ENCODE measurements at places on chromosomes 5 and 9.

GRCh38 chr5:124193371-124193789 is 553.1 kb downstream of the ZNF608 start:
- no peaks in the 10 kb centered on the region for H3K36me3 ChIP-seq
- H3K4me3 ChIP-seq: no peak overlapping the region
- no peak overlapping the region for H3K27ac ChIP-seq
- H3K4me1 ChIP-seq: peaks cover 7% of the 10 kb centered on the region

DNA sequence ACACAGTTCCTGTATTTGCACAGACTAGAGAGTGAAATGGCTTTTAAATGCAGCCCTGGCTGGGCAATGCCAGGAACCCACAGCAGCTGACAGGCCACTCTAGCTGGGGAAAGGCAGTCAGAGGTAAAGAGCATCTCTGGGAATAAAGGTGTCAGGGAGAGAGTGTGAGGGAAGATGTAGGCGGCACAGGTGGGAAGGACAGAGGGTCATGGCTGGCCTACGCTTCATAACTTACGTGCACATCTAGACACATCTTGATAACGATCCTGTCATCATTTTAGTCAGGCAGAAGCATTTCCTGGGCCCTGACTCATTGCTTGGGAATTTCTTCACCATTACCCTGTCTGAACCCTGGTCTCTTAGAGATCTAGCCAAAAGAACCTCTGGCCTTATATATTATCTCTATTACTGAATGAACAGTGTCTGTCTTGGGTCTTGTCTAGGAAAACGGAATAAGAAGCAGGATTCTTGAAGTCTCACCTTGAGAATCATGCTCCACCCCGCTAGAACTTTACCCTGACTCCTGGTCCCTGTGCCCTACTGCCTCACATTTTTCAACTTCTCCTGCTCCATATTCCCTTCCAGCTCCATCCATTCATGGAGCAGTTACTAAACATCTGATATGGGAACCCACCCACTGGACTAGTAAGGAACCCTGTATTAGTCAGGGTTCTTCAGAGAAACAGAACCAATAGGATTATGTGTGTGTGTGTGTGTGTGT is 106.4 kb upstream of the ELL2 start:
- no peak overlapping the region for H3K27ac ChIP-seq
- H3K36me3 ChIP-seq: no peaks in the 10 kb centered on the region
- no peak for DNase-seq
- no peaks in the 10 kb centered on the region for H3K27me3 ChIP-seq
- H3K4me3 ChIP-seq: no peak overlapping the region

DNA sequence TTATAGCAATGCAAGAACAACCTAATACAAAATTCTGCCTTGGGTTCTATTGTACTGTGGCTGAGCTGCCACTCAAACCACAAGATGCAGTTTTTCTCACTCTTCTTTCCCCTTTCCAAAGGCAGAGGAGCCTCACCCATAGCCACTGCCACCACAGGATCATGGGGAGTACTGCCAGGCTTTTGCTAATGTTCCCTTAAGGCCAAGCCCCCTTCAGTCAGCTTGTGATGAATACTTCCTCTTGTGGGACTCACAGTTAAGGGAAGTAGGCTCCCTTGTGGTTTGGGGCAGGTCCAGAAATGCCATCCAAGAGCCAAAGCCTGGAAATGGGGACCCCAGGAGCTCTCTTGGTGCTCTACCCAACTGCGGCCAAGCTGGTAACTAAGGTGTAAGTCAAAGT is 258.7 kb downstream of the SPATA31D1 start:
- DNase-seq: no peak
- H3K27ac ChIP-seq: no peak overlapping the region
- H3K4me3 ChIP-seq: no peak overlapping the region
- H3K27me3 ChIP-seq: no peaks in the 10 kb centered on the region

GRCh38 chr5:58986281-58986680 is 403.4 kb downstream of the RAB3C start:
- H3K4me3 ChIP-seq: no peak overlapping the region
- no peaks in the 10 kb centered on the region for H3K27me3 ChIP-seq
- no peak for DNase-seq
- peaks cover 14% of the 10 kb centered on the region for H3K36me3 ChIP-seq
- H3K4me1 ChIP-seq: no peaks in the 10 kb centered on the region

GRCh38 chr5:17001428-17001827 is 65.3 kb upstream of the MYO10 start:
- no peak overlapping the region for H3K4me3 ChIP-seq
- H3K36me3 ChIP-seq: no peaks in the 10 kb centered on the region
- no peak overlapping the region for H3K27ac ChIP-seq

DNA sequence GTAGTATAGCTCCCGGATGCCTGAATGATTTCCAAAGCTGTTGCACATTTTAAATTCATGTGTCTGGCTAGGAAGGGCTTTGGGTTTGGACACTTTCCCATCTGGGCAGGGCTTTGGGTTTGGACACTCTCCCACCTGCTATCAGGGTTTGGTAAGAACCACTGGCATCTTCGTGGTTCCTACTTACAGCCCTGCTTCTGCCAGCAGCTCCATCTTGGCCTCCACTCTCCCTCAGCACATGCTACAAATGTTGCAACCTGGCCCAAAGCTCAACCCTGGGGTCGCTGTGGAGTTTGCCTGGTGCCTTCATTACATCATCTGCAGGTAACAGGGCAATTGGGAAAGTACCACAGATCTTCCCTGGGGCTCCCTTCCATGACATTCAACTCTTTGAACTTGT is 3.5 kb downstream of the TMCO6 start:
- no peak for DNase-seq
- no peak overlapping the region for H3K4me3 ChIP-seq
- peaks cover 26% of the 10 kb centered on the region for H3K36me3 ChIP-seq
- H3K4me1 ChIP-seq: peaks cover 10% of the 10 kb centered on the region
- no peaks in the 10 kb centered on the region for H3K27me3 ChIP-seq
- no peak overlapping the region for H3K27ac ChIP-seq

DNA sequence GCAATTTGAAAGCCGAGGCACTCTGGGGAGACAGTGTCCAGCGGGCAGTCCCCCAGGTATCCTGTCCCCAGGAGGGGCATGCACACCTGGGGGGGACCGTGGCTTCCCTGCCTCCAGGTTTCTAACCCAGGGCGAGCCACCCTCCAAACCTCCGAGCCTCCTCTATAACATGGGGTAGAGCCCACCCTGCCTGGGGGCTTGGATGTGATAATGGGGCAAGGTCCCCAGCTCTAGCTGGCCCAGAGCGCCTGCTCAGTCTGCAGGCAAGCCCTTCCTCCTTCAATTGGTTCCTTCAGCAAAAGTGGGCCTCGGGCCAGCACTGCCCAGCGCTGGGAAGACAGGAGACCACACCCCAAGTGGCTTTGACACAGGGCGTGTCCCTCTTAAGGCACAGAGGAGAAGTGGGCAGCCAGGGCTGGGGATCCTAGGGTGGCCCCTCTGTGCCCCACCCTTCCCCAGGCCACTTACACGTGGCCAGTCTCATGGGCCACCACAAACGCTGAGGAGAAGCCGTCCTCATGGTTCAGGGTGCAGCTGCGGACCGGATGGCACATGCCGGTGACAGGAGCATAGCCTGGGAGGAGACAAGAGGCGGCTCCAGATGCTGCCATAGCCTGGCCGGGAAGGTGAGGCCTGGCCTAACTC is 94.3 kb downstream of the ZNF354C start:
- H3K27me3 ChIP-seq: no peaks in the 10 kb centered on the region
- no peaks in the 10 kb centered on the region for H3K36me3 ChIP-seq
- no peak overlapping the region for H3K4me3 ChIP-seq
- no peak for DNase-seq

GRCh38 chr5:135075621-135076020 is 41.6 kb upstream of the PITX1 start:
- H3K36me3 ChIP-seq: no peaks in the 10 kb centered on the region
- H3K27ac ChIP-seq: no peak overlapping the region
- DNase-seq: no peak
- no peak overlapping the region for H3K4me3 ChIP-seq
- H3K27me3 ChIP-seq: peaks cover 3% of the 10 kb centered on the region
- H3K4me1 ChIP-seq: no peaks in the 10 kb centered on the region

DNA sequence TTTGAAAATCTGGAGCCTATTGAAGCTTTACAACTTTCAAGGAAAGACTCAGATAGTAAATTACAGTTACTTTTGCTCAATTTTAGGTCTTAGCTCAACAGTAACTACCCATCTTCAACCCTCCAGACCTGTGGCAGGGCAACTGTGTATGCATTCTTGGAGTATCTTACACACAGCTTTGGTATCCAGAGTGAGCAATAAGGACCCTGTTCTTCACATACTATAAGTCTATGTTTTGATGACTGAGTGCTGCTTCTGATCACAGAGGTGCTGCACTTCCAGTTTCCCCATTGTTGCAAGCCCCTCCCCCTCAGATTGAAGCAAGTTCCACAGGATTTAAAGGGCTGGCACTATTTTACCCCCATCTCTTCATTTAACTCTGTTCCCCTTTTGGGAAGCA is 737.4 kb upstream of the GRAMD2B start:
- DNase-seq: no peak
- H3K27ac ChIP-seq: no peak overlapping the region
- no peaks in the 10 kb centered on the region for H3K27me3 ChIP-seq

GRCh38 chr5:126178521-126178920 is 244.7 kb upstream of the GRAMD2B start:
- no peaks in the 10 kb centered on the region for H3K27me3 ChIP-seq
- H3K36me3 ChIP-seq: no peaks in the 10 kb centered on the region
- H3K27ac ChIP-seq: no peak overlapping the region
